ENCODE measurements at places on chromosomes 13 and 19. TPM values are rescaled to one million over a fixed set of nuclear protein-coding genes. Genes with fewer than 3 reads are reported as not detected.

DNA sequence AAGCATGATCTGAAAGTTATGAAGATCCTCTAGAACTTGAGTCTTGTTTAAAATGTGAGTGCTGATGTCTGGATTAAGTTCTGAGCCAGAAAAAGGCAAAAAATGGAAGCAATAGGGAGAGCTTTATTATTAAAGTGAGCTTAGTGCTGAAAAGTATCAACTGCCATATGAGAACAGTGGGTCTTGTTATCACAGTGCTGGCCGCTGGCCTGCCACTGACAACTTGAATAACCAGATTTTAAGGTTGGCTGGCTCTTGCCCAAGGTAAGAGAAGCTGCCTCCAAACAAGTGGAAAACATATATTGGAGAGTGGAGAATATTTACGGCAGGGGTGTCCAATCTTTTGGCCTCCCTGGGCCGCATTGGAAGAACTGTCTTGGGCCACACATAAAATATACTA is 33.9 kb downstream of the NUFIP1 start:
- no peak for DNase-seq

DNA sequence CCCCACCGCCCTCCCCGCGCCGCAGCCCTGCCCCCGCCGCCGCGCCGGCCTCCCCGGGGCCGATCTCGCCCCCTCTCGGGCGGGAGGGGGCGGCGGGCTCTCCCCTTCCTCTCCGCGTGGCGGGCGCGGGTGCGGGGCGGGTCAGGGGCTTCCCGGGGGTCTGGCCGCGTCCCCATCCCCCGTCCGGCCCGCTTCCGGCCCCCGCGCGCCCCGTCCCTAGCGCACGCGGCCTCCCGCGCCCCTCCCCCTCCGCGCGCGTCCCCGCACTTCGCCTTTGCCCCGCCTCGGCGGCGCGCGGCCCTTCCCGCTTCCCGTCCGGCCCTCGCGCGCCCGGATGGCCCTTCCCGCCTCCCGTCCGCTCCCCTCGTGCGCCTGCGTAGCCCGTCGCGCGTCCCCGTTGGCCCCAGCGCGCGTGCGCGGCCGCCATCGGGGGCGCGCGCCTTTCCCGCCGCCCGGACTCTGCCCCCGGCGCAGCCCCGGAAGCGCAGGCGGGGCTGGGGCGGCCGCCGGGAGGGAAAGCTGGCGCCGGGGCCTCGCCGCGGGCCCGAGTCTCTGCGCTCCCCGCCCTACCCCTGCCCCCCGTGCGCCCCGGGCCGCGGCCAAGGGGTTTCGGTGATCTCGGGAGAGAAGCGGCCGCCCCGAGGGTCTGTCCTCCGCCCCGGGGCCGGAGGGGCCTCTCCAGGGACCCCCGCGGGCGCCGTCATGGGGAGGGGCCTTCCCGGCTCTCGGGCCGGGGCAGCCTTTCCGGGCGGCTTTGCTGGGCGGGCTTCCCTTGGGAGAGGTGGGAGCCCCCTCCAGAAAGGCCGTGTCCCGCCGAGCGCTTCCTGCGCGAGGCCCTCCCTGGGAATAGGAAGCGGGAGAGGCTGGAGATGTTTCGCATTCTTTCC is 519 bp downstream of the PTBP1 start:
- peak; percentile 92 for DNase-seq

DNA sequence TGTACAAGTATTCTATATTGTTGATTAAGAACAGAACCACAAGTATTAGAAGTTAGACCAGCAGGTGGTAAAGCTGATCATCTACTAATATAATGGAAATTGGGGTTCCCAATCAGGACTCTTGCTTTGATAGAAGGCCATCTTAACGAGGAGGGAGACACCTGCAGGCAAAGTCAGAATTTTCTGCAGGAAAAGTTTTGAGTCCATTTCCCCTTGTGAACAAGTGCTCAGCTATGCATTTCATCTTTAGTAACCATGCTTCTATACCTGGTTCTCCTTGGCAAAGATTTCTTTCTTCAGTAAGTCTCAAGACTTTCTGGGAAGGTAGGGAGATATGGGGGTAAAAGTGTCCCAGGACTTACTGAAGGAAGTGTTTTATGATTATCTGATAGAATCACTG is 36.1 kb upstream of the USPL1 start:
- no peak for DNase-seq

GRCh38 chr13:44972956-44973581 is 16.2 kb downstream of the NUFIP1 start:
- DNase-seq = no peak

DNA sequence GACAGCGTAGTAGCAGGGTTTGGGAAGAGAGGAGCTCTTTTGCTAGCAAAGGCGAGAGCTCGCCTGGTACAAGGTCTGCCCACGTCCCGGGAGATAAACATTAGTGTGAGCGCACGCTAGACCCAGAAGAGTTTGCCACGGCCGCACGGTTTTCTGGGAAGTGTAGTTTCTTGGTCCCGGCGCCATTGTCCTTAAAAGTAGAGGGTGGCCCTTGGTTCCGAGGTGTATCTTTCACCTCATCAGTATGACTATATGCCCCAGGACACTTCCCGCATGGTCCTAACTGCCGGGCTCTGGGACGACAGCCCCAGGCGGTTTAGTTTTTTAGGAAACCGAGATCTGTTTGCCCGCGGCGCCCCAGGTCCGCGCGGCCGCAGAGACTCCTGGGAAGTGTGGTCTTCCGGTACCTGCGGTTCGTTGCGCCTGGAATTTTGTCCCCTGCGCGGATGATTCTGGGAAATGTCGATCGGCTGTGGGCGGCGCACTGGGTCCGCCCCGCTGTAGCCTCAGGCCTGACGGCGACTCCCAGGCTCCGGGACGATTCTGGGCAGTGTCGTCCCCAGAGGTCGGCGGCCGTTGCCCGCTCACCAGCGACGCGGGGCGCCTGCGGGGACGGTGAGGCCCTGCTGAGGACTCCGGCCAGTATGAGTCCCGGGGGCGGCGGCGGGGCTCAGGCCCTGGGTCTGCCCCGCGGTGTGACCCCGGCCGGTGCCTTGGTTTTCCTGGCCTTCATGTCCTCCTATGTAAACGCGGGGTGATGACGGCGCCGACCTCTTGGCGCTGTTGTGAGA is at the start of gene ZNF181:
Gene ZNF181 (plus strand): TSS at position 498 of the 791 bp plus-strand sequence. CDS start 795 bp downstream, outside the sequence.
- DNase-seq = peak; percentile 93

GRCh38 chr13:26179344-26179743 is 42.8 kb downstream of the RNF6 start:
- no peak for DNase-seq

GRCh38 chr19:1270213-1270853 is 1.2 kb downstream of the CIRBP start:
- no peak for DNase-seq

DNA sequence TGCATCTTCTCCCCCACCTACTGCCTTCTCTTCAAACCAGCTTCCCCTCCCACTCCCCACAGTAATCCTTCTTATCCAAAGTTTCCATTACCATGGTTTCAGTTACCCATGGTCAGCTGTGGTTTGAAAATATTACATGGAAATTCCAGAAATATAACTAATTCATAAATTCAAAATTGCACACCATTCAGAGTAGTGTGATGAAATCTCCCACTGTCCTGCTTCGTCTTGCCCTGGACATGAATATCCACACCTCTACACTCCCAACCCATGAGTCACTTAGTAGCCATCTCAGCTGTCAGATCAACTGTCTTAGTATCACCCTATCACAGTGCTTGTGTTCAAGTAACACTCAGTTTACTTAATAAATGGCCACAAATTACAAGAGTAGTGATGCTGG is 3.8 kb upstream of the KCTD12 start:
- no peak for DNase-seq

- DNase-seq = no peak
These were observed 68.1 kb downstream of the ABCC4 start for GRCh38 chr13:95233026-95233635.

GRCh38 chr13:48542581-48543341 is 9.9 kb upstream of the RCBTB2 start:
- DNase-seq = peak; percentile 79

- no peak for DNase-seq
These were observed 390.3 kb downstream of the TBC1D4 start for GRCh38 chr13:75091718-75092117.

DNA sequence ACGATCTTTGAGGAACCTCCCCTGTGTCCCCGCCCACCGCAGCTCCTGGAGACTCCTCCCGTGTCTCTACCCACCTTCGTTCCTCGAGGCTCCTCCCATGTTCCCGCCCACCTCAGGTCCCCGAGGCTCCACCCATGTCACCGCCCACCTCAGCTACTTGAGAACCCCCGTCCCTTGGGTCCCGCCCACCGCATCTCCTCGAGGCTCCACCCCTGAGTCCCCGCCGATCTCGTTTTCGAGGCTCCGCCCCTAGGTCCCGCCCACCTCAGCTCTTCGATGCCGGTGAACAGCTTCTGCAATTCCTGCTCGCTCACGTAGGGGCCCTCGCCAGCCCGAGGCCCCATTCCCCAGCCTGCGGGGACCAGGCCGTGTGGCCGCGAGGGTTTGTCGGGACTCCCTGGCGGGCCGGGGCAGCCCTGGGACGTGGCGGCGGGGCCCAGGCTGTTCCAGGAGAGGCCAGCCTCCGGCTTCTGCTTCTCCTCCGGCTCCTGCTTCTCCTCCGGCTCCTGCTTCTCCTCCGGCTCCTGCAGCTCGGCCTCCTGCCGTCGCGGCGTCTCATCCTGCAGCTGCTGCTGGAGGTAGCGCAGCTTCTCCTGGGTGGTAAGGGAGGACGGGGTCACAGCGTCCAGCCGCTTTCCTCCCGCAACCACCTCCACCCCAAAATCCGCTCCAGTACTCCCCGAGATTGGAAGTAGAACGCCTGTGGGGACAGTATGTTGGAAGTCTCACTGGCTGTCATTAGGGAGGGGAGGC is 16.7 kb downstream of the TSKS start:
- peak; percentile 80 for DNase-seq

DNA sequence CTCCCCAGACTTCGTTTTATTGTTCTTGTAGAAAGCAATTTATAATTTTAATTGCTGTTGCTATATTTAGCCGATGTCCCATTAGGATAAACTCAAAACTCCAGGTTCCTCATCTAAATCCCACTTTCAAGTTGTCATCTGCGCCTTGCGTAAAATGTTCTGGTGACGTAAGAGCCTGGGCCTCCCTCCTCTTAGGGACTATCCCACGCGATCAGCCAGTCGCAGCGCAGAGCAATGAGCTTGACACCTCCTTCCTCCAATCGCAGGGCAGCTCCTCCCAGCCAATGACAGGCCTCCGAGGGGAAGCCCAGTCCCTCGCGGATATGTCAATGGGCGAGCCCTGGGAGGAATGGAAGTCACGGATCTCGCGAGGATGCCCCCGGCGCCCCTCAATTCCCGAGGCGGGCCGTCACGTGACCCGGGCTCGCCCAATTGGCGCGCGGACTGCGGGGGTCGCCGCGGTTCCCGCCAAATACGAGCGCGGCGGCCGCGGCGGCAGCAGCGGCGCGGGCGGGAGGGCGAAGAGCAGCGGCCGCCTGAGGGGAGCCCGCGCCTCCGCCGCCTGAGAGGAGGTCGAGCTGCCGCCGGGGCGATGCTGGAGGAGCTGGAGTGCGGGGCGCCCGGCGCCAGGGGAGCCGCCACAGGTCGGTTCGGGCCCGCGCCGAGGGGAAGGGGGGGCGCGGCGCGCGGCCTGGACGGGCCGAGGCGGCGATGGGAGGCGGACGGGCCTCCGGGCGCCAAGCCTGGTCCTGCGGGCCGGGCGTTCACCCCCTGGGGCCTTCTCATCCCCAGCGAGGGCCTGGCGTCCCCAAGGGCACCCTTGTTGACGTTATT is at the start of gene CHAF1A:
Gene CHAF1A (plus strand): TSS at position 470 of the 834 bp plus-strand sequence. CDS start 123 bp downstream, at position 593.
- DNase-seq = peak; percentile 100

- peak; percentile 94 for DNase-seq
These were observed at the start of gene ZNF234 for GRCh38 chr19:44141191-44142058. TSS of gene ZNF234 (plus strand) at chr19:44141554. CDS start at chr19:44144633, 3,079 bp downstream.

DNA sequence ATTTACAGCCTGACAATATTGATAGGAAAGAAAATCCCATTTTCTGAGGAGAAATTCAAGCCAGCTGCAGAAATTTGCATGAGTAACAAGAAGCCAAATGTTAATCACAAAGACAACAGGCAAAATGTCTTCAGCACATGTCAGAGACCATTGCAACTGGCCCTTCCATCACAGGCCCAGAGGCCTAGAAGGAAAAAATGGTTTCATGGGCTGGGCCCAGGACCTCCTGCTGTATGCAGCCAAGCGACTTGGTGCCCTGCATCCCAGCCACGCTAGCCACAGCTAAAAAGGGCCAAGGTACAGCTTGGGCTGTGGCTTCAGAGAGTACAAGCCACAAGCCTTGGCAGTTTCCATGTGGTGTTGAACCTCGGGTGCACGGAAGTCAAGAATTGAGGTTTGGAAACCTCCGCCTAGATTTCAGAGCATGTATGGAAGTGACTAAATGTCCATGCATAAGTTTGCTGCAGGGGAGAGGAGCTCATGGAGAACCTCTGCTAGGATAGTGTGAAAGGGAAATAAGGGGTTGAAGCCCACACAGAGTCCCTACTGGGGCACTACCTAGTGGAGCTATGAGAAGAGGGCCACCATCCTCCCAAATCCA is 1474.0 kb downstream of the PCDH9 start:
- no peak for DNase-seq

DNA sequence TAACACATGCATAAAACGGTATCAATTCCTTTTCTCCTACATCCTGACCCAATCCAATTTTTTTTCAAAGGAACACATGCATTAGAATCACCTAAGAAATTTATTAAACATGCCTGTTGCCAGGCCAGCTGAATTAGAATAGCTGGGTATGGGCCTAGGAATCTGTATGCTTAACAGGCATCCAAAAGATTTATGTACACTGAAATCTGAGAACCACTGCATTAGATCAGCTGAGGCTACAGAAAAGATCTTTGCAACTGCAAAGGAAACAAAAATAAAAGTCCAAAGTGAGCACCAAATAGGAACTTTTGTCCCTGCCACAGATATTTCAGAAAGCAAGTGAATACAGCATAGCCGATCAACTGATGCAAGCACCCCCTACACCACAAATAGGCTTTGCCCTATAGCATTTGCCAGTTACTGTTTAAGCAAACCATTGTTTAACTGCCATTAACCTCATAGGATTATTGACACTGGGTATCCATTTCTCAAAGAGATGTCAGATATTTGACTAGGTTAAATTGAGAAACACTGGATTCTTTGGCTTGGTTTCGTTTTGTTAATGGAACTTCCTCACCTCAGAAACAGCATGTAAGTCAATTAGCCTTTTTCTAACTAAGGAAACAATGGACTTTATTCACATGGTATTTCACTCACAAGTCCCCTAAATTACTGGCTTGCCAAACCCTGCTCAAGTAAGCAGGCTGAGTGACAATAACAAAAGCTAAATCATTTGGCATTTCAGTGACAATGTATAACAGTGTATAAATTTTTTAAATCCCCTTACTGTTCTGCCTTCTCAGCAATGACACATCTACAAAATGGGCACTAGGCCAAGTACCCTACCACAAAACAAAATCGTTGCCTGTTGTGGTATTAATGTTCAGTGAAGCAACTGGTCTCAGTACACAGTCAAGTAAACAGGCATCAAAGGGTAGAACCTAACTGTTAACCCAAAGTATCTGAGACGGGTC is 67.8 kb downstream of the SUCLA2 start:
- DNase-seq = no peak

Gene GRIN3B
- not detected for total RNA-seq

Gene ATP7B
- 10.8 TPM for total RNA-seq

Gene LILRB3
- 2.7 TPM for total RNA-seq

Gene VMAC
- total RNA-seq = 2.4 TPM

Gene LAIR2
- not detected for total RNA-seq

Gene ISYNA1
- total RNA-seq = 32.9 TPM

Gene HTR2A
- 0.38 TPM for total RNA-seq

Gene APOC4
- total RNA-seq = not detected

Gene PVR
- total RNA-seq = 44.0 TPM

Gene OLFM2
- 4.1 TPM for total RNA-seq

Gene ZNRF4
- total RNA-seq = not detected
